ENCODE measurements at places on chromosomes 7 and 10. TPM values are rescaled to one million over a fixed set of nuclear protein-coding genes. Genes with fewer than 3 reads are reported as not detected.

The RPP30 gene
- 90.8 TPM for total RNA-seq

The SHTN1 gene
- 0.35 TPM for total RNA-seq

GRCh38 chr10:132899751-132900065, 42.7 kb downstream of the CFAP46 start:
- no peak for DNase-seq

DNA sequence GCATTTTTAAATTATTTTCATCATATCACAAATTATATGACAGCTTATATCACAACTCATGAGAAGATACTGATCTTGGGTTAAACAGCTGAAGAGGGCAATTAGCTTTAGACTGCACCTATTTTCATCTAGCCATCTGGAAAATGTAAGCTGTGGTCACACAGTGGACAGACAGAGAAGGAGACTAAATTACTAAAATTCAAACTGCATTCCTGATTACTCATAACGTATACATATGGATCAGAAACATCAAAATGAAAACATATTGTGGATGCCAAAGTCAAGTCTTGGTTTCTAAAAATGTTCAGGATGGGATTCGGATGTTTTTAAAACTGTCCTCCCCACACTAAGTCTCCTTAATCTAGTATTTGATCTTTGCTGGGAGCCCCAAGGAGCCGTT, 6.6 kb downstream of the BBIP1 start:
- DNase-seq = no peak

- peak; percentile 52 for DNase-seq
Measured at GRCh38 chr7:5701085-5701914, 80.2 kb downstream of the RNF216 start.

DNA sequence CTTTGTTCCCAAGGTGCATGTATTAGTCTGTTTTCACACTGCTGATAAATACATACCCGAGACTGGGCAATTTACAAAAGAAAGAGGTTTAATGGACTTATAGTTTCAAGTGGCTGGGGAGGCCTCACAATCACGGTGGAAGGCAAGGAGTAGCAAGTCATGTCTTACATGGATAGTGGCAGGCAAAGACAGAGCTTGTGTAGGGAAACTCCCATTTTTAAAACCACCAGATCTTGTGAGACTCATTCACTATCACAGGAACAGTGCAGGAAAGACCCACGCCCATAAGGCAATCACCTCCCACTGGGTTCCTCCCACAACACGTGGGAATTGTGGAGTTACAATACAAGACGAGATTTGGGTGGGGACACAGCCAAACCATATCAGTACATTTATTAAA, 92.9 kb downstream of the PPP1R3C start:
- DNase-seq = no peak

DNA sequence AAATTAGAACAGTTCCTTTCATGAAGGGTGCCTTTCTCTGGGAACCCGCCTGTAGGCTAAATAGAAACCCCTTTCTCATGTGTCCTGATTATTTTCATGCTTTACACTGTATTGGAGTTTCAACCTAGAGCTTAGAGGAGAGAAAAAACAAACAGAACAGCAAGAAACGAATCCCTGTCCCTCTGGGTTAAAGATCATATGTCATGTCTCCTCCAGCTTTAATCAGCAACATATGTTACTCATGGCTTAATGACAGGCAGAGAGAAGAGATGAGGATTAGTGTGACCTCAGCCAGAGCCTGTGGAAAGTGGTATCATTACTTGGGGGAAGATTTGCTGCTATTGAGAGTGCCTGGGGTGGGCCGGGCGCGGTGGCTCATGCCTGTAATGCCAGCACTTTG, 32.1 kb downstream of the CRCP start:
- no peak for DNase-seq

The TMEM213 gene
- total RNA-seq = not detected

DNA sequence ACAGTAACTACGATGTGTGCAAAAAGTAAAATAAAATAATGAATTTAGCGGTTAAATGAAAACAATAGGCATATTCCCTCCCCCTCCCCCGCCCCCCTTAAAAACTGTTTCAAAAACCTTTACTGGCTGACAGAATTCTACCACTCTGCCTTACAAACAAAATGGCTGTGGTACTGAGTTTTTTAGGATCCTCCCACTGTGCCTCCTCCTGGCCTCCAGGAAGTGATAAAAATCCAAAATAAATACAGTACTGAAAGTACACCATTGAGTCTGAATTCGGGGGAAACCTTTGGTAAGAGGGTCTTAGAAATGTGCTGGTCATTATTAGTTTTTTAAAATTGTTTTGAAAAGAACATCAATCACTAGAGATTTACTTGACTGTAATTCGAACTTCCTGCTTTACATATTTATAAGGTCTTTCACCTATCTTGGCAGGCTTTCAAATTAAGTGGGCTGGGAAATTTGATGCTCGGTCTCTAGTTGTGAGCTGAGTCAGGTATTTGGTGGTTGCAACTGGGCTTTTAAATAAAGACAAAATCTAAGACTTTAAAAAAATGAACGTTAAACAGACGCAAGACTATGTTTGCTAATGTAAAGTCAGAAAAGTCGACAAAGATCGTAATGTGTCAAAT, 32.5 kb upstream of the EPC1 start:
- DNase-seq = no peak

The GPRIN2 gene
- total RNA-seq = not detected

The RBM20 gene
- not detected for total RNA-seq

The EBLN1 gene
- not detected for total RNA-seq

- DNase-seq = no peak
Measured at GRCh38 chr7:131655866-131656265, 99.4 kb upstream of the PODXL start.

- DNase-seq = no peak
Measured at GRCh38 chr7:92137557-92137956, 3.3 kb upstream of the CYP51A1 start.
